EL (cell line): ENCODE measurements at places on chromosomes 13 and 19.

GRCh38 chr13:99983499-99984401 is 2.2 kb downstream of the ZIC2 start:
- no peak for DNase-seq

GRCh38 chr19:2636141-2636896 is 66.2 kb downstream of the GNG7 start:
- no peak for DNase-seq

DNA sequence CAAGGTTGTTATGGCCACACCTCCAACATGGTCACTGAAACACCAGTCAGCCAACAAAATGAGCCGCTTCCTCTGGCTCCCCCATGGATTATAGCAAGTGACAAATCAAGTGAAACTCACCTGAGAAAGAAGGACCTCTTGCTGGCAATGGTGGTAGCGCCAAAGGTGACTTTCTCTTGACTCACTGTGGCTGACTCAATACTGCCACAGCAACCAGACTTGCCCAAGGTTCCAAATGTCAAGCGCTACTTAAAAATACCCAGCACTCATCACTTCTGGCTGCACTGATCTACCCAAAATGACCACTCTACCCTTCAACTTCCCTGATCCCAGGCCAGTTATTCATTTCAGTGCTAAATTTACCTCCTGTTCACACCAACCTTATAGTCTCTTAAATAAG is 495.5 kb downstream of the FOXO1 start:
- no peak for DNase-seq

DNA sequence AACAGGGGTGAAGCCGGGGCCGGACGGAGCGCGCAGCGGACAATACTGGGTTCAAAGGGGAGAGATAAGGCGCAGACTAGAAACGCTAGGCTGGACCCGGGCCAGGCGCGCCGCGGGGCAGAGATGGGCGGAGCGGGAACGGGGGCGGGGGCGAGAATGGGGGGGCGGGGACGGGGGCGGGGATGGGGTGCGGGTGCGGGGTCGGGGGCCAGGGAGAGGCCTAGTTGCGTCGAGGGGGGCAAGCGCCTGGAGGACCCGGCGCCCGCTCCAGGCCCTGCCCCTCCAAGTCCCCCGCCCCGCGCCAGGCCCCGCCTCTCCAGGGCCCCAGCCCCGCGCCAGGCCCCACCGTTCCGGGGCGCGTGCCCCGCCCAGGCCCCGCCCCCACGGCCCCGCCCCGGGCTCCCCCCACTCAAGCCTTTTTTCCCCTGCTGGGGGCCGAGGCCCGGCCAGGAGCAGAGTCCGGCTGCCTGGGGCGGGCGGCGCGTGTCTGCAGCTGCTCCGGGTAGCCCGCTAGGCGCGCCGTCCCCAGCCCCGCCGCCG is at the start of gene CERS4:
CERS4 (plus strand) TSS at position 449 of the 540 bp plus-strand sequence. CDS start 41,707 bp downstream, outside the sequence.
- DNase-seq = peak; percentile 44

DNA sequence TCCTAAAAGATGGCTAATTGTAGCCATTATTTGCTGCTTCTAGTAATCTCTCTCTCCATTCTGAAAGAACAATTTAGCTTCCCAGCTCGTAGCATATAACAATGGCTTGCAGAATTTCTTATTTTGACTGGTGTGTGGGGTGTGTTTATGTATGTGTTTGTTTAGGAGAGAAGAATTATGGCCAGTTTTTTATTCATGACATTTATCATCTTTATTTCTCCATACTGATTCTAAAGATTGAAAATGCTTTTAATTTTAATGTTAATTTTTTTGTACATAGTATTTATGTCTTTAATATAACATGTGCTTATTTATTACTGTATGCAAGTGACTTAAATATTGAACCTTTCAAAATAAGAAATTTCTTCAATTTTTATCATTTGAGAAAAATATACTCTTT is 115.8 kb upstream of the TMTC4 start:
- no peak for DNase-seq

DNA sequence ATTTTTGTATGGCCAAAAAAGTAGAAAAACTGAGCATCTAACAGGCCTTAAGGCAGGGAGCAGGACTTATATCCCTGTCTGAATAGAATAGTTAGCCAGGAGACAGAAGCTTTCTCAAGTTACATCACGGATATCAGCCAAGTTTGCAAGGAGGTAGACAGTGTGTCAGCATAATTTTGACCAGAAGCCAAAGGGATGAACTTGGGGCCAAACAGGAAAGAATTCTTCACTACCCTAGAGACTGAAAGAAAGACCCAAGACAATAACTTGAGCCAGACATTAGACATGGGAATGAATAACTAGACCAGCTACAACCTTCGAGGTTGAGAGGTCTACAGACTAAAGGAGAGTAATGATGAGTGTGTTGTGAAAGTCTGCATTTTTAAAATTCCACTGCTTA is 48.1 kb upstream of the PCDH9 start:
- DNase-seq = peak; percentile 56

DNA sequence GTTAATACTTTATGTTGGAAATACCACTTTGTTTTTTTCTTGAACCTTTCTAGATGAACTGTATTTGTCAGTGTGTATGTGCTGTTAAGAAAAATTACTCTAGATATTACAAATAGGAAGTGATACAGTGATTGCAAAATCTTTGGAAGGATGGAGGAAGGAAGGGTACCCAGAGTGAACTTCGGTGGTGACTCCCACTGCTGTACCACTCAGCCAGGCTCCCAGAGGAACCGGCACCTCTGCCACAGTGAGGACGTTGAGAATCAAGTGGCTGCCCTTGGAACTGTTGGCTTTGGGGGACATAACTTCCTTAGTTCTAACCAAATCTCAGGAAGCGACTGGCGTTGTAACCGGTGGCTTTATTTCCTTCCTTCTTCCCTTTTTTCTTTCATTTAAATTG is 184.7 kb downstream of the PCCA start:
- no peak for DNase-seq

DNA sequence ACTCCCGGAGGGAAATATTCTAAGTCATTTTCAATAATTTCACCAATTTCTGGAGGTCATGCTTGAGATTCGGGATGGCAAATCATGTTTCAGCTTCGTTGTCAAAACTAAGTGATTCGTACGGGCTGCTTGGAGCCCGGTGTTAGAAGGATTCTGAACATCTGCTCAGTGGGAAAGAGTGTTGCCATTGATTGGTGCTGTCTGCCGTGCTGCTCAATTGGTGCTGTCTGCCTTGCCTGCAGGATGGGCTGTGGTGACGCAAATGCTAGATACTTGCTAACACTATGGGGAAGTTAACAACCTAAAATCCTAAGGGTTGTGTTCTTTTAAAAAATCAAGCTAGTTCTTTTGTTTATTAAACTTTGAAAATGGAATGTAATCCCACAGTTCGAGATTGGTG is 17.3 kb upstream of the CACNG8 start:
- DNase-seq = no peak

- peak; percentile 49 for DNase-seq
Observed at GRCh38 chr19:4267101-4267900, 11.8 kb upstream of the SHD start.

DNA sequence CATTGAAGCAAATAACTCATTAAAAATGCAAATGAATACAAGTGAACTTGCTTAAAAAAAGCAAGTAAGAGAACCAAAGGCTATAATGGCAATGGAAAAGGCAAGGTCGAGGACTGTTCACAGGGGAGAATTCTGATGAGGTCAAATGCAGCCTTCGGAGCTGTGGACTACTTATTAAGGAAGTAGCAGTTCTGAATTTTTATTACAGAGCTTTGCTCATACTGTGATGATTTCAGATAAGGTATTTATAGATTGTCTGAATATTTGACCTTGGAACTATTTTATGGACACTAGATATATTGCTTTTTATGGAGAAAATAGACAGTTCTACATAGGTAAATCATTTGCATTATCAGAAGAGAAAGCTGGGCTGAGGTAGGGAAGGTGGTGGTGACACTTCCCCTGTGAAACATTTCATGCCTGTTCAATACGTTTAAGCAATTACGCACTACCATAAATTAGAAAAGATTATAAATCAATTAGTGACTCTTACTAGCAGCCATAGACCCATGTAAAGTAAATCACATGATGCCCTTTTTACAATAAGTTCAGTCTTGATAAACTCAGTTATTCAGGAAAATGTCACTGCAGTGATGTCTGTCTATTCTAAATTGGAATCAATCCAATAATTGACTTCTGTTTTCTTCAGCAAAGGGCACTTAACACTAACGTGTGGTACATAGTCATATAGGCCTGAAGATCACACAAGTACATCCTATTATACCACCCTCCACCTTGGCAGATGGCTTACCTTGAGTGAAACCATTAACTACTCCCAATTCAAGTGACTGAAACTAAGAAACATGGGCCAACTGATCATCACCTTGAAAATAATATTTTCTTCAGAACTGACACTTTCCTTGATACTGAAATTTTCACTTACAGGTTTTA is 260.0 kb downstream of the KLF12 start:
- no peak for DNase-seq

- DNase-seq = no peak
Observed at GRCh38 chr13:30861836-30862467, 44.1 kb upstream of the MEDAG start.

DNA sequence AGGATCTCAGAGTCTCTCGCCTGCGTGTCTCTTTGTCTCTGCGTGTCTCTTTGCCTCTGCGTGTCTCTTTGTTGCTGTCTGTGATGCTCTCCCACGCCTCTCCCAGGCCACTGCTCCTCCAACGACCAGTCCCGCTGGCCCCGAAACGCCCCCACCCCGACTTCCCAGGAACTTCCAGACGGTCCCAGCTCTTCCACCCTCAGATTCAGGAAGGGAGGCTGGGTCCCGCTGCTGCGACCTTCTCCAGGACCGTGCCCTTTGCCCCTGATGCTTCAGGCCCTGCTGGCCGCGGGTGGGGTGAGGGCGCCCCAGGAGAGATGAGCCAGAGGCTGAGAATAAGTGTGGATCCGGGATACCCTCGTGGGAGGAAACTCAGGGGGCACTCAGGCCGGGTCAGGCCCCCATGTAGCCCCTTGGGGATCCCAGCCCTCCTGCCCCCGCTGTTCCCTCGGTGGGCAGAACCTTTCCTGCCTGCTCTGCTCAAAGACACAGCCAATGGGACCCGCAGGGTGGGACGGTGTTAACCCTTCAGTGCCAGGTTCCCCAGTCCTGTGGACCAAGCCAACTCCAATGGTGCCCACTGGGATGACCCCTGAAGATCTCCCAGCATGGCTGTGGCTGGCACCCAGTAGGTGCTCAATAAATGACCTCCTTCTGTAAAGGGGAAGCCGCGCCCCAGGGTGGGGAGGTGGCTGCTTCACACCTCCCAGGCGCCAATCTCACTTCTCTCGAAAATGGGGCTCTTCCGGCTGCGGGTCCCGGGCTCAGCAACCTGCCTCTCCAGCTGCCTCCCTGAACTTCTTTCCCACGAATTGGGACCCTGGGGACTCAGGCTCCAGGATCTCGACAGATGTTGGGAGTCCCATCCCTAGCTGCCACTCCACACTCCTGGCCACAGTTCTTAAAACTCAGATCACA is 1.5 kb upstream of the S1PR5 start:
- no peak for DNase-seq

- DNase-seq = no peak
Observed at GRCh38 chr13:50378509-50379044, 363.3 kb downstream of the KCNRG start.

- DNase-seq = peak; percentile 82
Observed at GRCh38 chr13:26601669-26602068, 44.2 kb downstream of the WASF3 start.

DNA sequence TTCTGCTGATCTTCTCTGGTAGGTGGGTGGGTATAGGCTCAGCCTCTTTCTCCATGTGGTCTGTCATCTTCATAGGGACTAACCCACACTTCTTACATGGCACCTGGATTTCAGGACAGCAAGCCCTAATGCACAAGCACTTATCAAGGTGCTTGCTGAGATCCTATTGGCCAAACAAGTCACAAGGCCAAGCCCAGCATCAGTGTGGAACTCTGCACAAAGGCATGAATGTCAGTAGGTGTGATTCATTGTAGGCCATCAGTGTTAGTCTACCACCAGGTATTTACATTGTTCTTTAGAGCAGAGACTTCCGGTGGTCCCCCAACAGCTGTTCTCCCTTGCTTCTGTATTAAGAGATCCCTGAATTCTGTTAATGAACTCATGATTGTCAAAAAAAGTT is 8.3 kb upstream of the RB1 start:
- DNase-seq = no peak

- no peak for DNase-seq
Observed at GRCh38 chr19:7661744-7662538, 6.9 kb upstream of the RETN start.

DNA sequence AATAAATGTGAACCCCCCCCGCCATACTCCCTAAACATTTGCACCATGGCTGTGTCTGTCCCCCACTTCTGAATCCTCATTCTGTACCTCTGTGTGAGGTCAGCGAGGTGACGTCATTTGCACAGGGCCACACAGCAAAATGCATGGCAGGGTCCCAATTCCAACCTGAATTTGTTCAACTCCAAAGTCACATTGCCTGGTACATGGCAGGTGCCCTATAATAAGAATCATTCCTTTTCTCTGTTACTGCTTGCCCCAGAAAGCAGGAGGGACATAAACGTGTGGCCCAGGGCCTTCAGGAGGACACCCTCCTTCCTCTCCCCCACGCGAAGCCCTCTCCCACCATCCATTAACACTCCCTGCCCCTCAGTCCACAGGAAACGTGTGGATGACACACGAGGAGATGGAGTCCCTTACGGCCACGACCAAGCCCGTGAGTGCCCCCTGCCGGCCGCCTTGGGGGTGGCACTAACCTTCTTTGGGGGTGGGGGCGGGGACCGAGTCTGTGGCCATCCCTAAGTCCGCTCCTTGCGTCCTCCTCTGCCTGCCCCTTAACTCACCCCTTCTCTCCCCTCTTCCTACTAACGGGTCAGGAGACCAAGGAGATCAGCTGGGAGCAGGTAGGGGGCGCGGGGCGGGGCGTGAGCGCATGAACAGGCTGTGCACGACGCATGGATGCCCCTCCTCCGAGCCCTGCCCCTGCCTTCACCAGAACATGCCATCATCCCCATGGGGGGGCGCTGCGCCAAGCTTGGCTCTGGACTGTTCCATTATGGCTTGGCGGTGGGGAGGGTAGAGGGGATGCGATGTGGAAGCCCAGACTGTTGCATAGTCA is 9.4 kb downstream of the HRC start:
- peak; percentile 78 for DNase-seq

DNA sequence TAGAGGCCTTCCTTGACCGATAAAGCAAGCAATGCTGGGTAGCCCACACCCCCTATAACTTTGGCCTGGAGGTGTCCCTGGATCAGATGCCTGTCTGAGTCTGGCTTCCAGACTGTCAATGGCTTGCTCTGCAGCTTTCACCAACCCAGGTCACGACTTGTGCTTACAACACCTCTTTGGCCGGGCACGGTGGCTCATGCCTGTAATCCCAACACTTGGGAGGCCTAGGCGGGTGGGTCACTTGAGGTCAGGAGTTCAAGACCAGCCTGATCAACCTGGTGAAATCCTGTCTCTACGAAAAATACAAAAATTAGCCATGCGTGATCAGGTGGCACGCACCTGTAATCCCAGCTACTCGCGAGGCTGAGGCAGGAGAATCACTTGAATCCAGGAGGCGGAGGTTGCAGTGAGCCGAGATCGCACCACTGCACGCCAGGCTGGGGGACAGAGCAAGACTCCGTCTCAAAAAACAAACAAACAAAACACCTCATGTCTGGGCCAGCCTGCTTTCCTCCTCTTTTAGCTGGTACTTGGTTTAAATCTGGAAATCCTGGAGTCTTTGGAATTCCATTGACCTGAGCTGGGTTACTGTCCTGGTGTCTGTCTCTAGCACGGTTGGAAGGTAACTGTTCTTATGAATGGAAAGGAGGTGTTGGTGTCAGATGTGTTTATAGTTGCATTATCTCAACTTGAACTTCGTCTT is 10.3 kb upstream of the GARRE1 start:
- DNase-seq = no peak
